Body of pancreas (tissue), 4 donors: ENCODE measurements at places on chromosomes 1 and 21. TPM values are rescaled to one million over a fixed set of nuclear protein-coding genes. Genes with fewer than 3 reads are reported as not detected.

Gene NPR1
- total RNA-seq = 11.7 TPM

DNA sequence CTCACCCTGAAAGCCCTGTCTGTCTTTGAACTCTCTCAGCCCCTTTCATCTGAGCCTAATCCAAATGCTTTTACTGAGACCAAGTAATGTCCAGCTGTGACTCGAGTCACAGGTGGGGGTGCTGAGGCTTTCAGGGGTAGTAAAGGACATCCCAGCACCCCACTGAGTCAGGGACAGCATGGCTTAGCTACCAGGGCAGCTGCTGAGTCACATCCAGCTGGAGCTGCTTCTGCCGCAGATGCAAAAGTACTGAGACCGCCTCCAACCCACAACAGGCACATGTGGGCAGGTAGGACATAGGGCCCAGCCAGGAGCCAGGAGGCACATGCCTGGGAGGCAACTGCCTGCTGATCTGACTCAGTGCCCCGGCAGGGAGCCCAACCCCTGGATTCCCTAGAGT is 6.7 kb upstream of the VSIG8 start:
- no peaks in the 10 kb centered on the region for H3K27me3 ChIP-seq
- H3K4me1 ChIP-seq = peaks cover 20% of the 10 kb centered on the region
- no peak overlapping the region for H3K4me3 ChIP-seq
- H3K36me3 ChIP-seq = no peaks in the 10 kb centered on the region
- no peak for DNase-seq

Gene CDC42SE1
- 40.2 TPM for total RNA-seq

DNA sequence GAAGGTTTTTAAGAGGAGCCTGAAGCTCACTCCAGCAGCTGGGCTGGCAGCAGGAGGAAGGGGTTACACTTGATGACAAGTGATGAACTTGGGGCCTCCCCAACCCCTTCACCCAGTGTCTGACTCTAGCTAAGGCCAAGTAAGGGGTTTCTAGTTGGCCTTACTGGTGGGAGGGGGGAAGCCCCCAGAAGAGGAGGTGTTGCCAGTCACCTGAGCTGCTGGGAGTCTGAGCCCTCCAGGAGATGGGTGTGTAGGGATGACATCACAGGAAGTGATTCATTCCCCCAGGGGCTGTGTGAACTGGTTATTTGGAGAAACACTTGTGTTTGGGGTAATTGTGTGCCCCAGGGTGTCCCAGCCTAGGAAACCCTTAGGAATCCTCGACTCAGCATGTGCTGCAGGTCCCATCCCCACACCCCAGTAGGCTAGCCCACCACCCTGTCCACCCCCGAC is 3.1 kb downstream of the PADI1 start:
- H3K27ac ChIP-seq = no peak overlapping the region
- H3K36me3 ChIP-seq = no peaks in the 10 kb centered on the region
- H3K27me3 ChIP-seq = no peaks in the 10 kb centered on the region
- H3K4me1 ChIP-seq = peaks cover 12% of the 10 kb centered on the region

GRCh38 chr1:42657981-42658876 is at the start of gene PPIH:
Gene PPIH, plus strand, starts transcription at chr1:42658423. Its CDS starts 24 bp downstream, at chr1:42658447.
- H3K36me3 ChIP-seq = no peaks in the 10 kb centered on the region
- H3K27me3 ChIP-seq = no peaks in the 10 kb centered on the region
- peak within 1 kb of the TSS; percentile 90 for H3K27ac ChIP-seq
- peak; percentile 97 for DNase-seq
- H3K4me1 ChIP-seq = peaks cover 13% of the 10 kb centered on the region
- H3K4me3 ChIP-seq = peak within 1 kb of the TSS; percentile 68
